Motor neuron (in vitro differentiated cells): ENCODE measurements at places on chromosomes 2 and 18. TPM values are rescaled to one million over a fixed set of nuclear protein-coding genes. Genes with fewer than 3 reads are reported as not detected.

- no peak for ATAC-seq
These were observed 44.5 kb upstream of the SERPINB2 start for GRCh38 chr18:63843008-63843407.

DNA sequence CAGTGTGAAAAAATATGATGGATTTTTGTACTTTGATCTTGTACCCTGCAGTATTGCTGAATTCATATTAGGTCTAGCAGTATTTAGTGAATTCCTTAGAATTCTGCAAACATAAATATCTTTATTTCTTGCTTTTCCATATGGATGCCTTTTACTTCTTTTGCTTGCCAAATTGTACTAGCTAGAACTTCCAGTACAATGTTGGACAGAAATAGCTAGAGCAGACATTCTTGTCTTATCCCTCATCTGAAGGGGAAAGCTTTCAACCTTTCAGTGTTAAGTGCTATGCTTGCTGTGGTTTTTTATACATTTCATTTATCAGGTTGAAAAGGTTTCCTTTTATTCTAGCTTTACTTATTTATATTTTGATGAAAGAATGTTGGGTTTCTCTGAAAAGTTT is 1321.9 kb upstream of the CHAC2 start:
- ATAC-seq = no peak

DNA sequence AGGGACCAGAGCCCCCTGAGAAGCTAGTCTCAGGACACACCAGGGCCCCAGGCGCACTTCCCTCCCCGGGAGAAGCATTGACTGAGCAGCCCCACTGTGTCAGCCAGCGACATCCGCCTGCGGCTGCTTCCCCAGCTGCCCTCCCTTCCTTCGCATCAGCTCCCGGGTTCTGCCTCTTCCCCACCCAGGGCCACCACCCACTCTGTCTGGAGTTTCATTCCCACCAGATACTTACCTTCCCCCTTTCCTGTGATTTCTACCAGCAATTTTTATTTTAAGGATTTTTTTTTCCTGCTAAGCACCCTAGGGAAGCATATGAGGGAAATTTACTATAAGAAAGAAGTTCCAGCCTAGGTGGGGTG is 99.2 kb downstream of the SMAD7 start:
- peak; percentile 39 for ATAC-seq

GRCh38 chr2:10171006-10171800 is 48.7 kb downstream of the RRM2 start:
- ATAC-seq = no peak

UBXN2A gene
- 14.2 and 16.1 TPM in 2 replicates for total RNA-seq

VWA3B gene
- 2.1 and 4.3 TPM in 2 replicates for total RNA-seq
